T-cell (primary cell): ENCODE measurements at places on chromosomes 1 and 21.

- peaks cover 14% of the 10 kb centered on the region for H3K27me3 ChIP-seq
- no peak for DNase-seq
- no peaks in the 10 kb centered on the region for H3K4me1 ChIP-seq
- no peaks in the 10 kb centered on the region for H3K36me3 ChIP-seq
- no peak overlapping the region for H3K4me3 ChIP-seq
- H3K27ac ChIP-seq, result no peak overlapping the region
Measured at GRCh38 chr1:236119943-236120484, 22.3 kb upstream of the GPR137B start.

DNA sequence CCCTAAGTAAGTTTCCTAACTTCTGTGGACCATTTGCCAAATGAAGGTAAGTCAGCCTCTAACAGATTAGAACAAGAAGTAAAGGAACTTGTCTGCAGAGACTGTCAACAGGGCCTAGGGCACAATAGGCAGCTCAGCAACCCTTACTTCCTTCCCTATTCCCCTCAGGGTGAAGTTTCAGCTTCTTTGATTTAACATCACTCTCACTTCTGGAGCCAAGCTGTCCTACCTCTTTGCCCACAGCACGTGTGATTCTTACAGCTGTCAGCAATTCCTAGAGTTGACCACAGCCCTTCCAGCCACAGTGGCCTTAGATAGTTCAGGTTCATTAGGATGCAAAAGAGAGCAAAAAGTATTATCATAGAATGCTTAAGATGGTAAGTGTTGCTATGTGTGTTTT is 7.6 kb upstream of the EIF4G3 start:
- DNase-seq, result no peak
- no peak overlapping the region for H3K4me3 ChIP-seq
- H3K27ac ChIP-seq, result no peak overlapping the region
- H3K27me3 ChIP-seq, result no peaks in the 10 kb centered on the region
- H3K36me3 ChIP-seq, result no peaks in the 10 kb centered on the region

DNA sequence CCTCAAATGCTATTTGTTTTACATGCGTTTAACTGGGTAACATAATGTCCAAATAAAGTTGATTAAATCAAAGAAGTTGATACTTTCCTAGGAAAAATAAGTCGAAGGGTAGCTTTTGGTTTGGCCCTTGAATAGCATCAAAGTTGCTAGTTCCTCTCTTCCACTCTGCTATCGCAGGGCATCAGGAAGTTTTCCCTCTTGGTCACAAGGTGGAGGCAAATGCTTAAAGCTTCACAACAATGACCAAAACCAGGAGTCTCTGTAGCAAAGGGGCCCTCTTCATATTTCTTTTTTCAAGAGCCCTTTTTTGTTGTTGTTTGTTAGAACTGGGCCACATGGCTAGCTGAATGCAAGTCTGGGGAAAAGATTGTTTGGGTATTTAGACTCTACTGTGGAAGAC is 668.4 kb downstream of the KCNT2 start:
- no peaks in the 10 kb centered on the region for H3K4me1 ChIP-seq
- DNase-seq, result no peak
- no peak overlapping the region for H3K27ac ChIP-seq
- H3K36me3 ChIP-seq, result no peaks in the 10 kb centered on the region
- no peak overlapping the region for H3K4me3 ChIP-seq

GRCh38 chr1:85406887-85407533 is 57.9 kb downstream of the DDAH1 start:
- no peak overlapping the region for H3K27ac ChIP-seq
- no peak for DNase-seq
- no peak overlapping the region for H3K4me3 ChIP-seq
- H3K36me3 ChIP-seq, result no peaks in the 10 kb centered on the region
- H3K27me3 ChIP-seq, result no peaks in the 10 kb centered on the region
- no peaks in the 10 kb centered on the region for H3K4me1 ChIP-seq
